ENCODE measurements at places on chromosomes 3 and 15.

GRCh38 chr3:155639462-155640055 lies 105.3 kb downstream of the PLCH1 start:
- no peak for DNase-seq

- DNase-seq: no peak
These were observed 97.6 kb downstream of the SNRPN start for GRCh38 chr15:25052191-25052999.

GRCh38 chr15:43211224-43211735 lies 9.5 kb downstream of the EPB42 start:
- DNase-seq: no peak

DNA sequence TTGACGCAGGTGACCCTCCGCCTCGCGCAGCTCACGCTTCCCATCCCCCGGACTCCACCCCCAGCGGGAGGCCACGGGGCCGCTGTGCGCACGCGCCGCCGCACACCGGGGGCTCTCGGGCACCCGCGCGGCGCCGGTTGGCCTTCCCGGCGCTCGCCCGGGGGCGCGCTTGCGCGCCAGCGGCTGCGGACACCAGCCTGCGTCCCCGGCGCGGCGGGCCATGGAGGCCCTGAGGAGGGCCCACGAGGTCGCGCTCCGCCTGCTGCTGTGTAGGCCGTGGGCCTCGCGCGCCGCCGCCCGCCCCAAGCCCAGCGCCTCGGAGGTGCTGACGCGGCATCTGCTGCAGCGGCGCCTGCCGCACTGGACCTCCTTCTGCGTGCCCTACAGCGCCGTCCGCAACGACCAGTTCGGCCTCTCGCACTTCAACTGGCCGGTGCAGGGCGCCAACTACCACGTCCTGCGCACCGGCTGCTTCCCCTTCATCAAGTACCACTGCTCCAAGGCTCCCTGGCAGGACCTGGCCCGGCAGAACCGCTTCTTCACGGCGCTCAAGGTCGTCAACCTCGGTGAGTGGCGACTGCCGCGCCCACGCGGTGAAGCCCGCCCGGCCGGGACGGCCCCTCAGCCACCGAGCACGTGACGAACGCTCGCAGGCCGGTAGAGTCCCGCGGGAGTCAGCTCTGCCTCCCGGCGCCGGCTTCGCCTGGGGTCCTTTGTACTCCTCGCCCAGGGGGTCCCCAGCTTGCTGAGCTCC lies at the start of gene C15orf61:
Gene C15orf61, plus strand, starts transcription at position 103 of the 754 bp plus-strand sequence. Its CDS starts 118 bp downstream, at position 221.
- DNase-seq: peak; percentile 97

DNA sequence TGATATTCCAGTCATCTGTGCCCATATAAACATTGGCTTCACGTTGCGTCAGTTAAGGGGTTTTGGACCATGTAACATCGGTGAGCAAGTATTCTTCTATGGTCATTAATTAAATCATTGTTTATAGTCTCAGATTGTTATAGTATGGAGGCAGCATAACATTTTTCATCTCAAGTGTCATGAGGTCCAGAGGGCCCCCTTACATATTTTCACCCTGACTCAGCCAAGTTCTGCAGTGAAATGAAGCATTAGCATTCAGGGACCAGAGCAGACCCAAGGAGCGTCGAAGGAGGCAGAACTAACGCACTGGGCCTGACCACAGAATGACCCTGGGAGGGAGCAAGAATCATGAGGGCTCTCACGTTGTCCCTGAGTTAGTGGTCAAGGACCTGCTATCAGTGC lies 171.5 kb downstream of the LRTM1 start:
- DNase-seq: no peak

DNA sequence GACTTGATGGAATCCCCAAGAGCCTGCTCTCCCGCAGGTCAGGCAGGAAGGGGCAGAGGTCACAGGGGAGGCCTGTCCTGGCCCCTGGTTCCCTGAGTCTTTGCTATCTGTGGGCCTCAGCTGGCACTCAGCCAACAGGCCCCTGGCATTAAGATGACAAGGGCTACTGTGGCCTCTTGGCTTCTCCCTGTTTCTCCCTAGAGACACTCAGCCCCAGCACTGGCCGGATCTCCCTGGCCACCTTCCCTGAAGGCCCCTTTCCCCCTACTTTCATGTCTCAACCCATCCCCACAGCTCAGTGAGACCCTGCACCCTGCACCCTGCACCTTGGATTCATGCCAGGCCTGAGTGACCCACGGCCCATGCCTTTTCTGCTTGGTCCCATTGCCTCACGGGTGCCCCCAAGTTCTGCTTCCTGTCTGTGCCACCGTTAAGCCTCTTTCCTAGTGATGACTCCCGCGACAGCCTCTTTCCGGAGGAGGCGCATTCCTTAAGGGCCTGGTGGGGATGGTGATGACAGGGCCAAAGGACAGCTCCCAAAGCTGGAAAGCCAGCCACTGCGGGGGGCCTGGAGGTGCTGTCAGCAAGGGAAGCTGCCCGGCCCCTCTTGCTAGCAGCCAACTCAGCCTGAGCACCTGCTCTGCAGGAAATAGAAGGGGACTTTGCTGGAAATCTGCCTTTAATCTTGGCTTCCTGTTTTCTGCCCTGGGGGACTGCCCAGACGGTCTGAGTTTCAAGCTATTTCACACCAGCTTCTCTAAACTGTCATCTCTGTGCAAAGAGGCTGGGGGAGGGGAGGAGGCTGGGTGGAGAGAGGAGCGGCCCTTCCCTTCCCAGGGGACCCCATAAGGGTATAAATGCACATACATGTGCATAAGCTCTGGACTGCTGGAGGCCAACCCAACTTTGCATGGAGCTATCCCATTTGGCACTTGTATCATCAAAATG lies 4.8 kb upstream of the CSK start:
- no peak for DNase-seq

GRCh38 chr15:99164119-99164518 lies 59.2 kb downstream of the SYNM start:
- no peak for DNase-seq

DNA sequence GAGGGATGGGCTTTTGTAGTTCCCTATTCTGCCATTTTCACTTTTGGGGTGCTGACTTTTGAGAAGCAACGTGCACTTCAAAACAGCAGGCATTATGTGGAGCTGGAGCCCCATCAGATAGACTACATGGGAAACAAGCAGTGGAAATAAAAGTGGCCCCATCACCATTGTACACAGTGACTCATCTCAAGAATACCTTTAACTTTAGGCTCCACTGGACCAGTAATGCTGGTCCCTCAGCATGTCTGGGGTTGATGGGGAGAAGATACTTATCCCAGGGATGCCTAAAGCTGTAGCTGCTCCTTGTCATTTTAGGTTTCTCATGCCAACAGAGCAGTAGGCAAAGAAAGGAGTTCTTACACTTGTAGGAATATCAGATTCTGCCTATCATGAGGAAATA lies 45.0 kb downstream of the LSM3 start:
- no peak for DNase-seq

- DNase-seq: no peak
These were observed 180.7 kb upstream of the GRM7 start for GRCh38 chr3:6680119-6680806.

GRCh38 chr15:38720893-38721567 lies 156.4 kb upstream of the RASGRP1 start:
- DNase-seq: no peak

GRCh38 chr3:150443331-150443741 lies 35.2 kb downstream of the TSC22D2 start:
- no peak for DNase-seq

DNA sequence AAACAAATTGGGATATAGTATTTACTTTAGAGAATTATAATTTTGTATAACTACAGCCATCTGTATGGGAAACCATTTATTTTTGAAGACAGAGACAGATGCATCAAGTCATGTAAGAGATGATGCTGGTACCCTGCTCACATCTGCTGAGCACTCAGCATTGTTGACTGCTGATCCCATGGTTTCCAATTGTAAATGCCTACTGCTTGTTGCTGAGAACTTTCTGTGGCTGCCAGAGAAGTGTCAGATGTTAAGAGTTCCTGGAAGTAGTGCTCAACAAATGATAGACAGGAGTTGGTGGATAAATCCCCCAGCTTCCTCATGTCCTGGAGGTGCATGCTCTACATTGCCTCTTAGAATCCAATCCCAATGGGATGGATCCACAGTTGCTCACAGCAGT lies 167.1 kb downstream of the OXSM start:
- no peak for DNase-seq

- DNase-seq: no peak
These were observed 15.1 kb upstream of the CBLB start for GRCh38 chr3:105883798-105884377.

DNA sequence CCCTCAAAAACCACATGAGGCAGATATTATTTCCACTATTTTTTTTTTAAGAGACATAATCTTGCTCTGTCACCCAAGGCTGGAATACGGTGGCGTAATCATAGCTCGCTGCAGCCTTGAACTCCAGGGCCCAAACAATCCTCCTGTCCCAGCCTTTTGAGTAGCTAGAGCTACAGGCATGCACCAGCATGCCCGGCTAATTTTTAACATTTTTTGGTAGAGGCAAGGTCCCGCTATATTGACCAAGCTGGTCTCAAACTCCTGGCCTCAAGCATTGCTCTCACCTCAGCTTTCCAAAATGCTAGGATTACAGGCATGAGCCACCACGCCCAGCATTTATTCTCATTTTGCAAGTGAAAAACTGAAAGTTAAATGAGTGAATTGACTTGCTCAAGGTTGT lies 50.8 kb upstream of the PIAS1 start:
- DNase-seq: no peak

DNA sequence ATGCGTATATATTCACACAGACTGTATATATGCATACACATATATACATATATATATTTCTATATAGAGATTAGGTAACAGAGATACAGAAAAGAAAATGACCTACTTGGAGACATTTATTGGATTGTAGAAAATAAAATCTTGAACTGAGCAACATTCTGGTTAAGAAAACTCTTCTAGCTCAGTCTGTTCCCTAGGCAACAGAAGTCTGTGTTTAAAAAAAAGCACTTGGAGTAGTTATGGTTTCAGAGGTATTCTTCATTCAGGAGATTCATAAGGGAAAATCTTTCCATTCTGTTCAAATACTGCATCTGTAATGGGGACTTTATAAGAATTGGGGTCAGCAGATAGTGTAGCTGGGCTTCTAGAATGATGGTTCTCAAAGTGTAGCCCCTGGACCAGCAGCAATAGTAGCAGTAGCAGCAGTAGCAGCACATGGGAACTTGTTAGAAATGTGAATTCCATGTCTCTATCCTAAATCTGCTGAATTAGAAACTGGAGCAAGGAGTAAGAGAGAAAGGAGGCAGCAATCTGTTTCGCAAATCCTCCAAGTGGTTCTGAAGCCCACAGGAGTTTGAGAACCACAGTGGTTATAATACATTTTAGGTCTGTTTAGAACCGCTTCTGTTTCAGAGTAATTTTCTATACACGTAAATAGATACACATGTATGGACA lies 112.8 kb upstream of the TMEM108 start:
- no peak for DNase-seq

DNA sequence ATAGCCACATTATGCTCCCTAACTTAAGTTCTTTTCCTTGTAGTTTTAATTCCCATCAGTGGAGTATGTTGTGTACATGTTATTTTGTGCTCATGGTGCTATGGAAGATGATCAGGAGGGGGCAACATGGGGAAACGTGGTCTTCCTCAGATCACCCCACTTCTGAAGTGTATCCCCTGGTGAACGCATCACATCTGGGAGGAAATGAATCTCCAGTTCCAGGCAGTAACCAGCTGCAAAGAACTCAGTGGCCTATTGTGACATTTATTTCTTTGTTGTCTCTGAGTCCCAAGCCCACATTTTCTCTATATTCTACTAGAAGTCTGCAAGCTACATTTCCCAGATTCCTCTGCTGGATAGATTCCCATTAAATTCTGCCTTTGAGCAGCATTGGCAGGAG lies 217.0 kb downstream of the SATB1 start:
- no peak for DNase-seq

DNA sequence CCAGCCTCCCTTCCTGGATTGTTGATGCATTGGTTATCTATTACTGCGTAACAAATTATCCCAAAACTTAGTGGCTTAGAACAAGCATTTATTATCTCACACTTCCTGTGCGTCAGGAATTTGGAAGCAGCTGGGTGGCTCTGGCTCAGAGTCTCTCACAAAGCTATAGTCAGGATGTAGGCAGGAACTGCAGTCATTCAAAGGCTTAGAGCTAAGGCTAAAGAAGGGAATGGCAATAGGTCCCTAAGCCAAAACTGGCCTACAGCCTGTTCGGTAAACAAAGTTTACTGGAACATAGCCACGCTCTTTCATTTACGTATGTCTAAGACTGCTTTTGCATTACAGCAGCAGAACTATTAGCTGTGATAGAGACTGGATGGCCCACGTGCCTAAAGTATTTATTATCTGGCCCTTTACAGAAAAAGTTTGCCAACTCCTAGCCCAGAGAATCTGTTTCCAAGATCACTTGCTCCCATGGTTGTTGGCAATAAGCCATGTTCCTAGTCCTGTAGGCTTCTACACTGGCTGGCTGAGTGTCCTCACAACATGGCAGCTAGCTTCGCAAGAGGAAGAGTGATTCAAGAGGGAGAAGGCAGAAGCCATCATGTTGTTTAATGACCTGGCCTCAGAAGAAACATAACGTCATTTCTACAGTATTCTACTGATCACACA lies 132.4 kb downstream of the SNRK start:
- DNase-seq: no peak

GRCh38 chr3:131847966-131848510 lies 186.8 kb downstream of the CPNE4 start:
- no peak for DNase-seq

DNA sequence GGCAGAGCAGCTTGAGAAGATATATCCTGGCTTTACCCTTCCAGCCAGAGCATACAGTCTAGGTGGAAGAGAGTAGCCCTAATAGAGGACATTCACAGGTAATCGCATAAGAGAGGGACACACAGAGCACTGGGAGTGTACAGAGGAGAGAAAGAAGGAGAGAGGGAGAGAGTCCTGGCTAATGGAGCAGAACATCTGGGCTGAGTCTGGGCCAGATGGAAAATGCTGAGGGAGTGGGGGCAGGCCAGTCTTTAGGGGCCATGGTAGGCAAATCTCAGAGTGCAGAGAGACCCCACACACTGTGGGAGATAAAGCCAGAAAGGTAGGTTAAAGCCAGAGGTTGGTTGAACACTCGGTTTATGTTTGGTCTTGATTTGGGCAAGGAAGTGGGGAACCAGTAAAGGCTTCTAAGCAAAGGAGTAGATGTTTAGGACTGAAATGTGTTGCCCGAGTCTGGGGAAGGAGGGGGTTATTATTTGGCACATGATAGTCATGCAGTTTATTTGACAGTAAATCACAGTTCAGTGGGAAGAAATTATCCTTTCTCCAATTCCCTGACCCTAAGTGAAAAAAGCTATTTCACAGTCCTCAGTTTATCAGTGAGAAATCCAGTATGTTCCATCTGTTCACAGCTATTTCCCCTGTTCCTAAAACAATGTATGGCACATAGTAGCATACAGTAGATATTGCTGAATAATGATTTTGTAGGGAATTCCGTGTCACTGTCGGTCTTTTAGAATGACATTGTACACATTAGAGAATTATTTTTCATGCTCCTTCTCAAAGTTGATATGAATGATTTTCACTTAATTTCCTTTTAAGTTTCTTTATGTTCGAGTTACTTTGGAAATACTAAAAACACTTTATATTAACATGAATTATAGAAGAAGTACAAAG lies 45.7 kb downstream of the PDHB start:
- no peak for DNase-seq

- DNase-seq: peak; percentile 47
These were observed 2.5 kb upstream of the MST1R start for GRCh38 chr3:49906073-49906743.

GRCh38 chr3:100244264-100244663 lies 16.5 kb upstream of the TBC1D23 start:
- DNase-seq: no peak
